ENCODE measurements at places on chromosomes 5 and 9.

DNA sequence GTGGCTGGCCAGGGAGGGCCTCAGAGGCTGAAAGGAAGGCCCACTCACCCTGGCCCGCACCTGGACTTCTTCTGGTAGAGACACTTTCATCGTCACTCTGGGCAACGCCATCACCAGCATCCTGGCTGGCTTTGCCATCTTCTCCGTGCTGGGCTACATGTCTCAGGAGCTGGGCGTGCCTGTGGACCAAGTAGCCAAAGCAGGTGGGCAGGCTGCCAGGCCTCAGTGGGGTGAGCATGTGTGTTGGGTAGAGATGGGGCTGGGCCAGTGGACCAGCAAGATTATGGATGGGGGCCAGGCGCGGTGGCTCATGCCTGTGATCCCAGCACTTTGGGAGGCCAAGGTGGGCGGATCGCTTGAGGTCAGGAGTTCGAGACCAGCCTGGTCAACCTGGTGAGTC, 12.6 kb downstream of the SLC6A7 start:
- no peak for DNase-seq

- DNase-seq = no peak
Observed at GRCh38 chr5:1226839-1227581, 1.8 kb downstream of the SLC6A18 start.

DNA sequence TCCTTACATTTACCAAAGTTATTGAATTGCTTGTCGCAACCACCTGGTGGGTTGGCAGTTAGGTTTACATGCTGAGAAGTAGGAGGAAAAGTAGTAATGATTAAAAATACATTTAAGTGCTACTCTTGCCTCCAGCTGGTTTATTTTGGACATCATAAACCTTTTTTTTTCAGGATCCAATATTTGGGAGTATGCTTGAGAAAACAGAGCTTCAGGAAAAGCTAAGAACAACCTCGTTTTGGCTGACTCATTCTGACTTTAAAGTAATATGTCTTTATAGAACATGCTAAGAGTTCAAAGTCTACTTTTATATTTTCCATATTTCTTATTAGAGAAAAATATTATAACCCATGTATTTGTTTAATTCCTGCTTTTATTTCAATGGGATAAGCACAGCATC, 41.7 kb upstream of the BNC2 start:
- DNase-seq = no peak

GRCh38 chr5:90050103-90050502, 359.5 kb downstream of the CETN3 start:
- no peak for DNase-seq

DNA sequence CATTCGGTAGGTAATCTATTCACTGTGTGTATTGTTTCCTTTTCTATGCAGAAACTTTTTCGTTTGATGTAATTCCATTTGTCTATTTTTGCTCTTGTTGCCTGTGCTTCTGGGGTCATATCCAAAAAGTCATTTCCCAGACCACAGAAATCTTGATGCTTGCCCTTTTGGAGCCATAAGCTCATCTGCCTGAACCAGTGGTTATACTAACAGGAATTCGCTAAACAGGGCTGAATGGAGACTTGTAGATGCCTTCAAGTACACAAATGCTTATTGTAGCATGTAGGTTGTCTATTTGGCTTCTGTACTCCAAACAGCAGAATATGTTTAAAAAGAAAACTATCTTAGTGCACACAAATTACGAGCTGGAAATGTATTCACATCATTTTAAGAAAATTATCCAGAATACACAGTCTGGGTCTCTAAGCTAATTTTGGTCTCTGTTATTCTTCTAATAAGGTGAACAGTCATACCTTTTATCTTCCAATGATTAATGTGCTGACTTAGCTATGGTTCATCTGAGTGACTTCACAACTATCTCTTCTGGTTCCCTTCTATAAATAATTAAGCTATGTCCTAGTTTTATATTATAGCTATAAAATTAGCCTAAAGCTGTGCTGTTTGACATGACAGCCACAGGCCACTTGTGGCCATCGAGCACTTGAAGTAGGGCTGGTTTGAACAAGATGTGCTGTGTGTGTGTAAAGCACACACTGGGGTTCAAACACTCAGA, 87.6 kb downstream of the DAPK1 start:
- no peak for DNase-seq

GRCh38 chr9:130390390-130390789, 54.4 kb upstream of the ASS1 start:
- no peak for DNase-seq

GRCh38 chr5:83220331-83220730, 143.0 kb downstream of the XRCC4 start:
- DNase-seq = no peak

- DNase-seq = no peak
Observed at GRCh38 chr5:132819468-132819867, 6.4 kb downstream of the SOWAHA start.

DNA sequence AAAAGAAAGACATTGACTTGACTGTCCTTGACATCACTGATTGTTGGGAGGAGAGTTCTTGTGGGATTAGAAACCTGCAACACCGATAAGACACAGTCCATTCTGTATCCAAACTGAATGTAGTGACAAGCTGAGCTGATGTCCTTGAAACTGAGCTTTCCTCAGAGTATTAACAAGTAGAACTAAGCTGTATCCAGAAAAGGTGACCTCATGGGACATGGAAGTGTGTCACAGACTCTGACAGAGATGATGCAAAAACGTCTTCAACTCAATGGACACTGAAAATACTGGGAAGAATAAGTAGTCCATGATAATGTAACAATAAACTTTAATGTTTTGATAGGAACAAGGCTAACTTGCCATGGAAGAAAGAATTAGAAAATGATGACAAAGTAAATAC, 690.1 kb downstream of the CDH18 start:
- DNase-seq = no peak

GRCh38 chr5:58115811-58116210, 344.1 kb downstream of the PLK2 start:
- no peak for DNase-seq

DNA sequence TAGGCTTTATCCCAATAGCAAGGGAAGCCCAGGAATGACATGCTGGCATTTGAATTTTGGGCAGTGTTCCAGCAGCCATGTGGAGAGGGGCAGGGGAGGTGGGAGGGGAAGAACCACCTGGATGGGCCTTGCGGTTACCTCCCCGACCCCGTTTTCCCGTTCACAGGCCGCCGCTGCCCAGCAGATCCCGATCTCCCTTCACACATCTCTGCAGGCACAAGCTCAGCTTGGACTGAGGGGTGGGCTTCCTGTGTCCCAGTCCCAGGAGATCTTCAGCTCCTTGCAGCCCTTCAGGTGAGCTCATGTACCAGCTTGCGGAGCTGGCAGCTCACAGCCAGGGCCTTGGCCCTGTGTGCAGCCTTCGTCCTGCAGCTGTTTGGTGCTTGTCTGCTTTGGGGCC, 15.7 kb upstream of the POMT1 start:
- DNase-seq = no peak

Data from naive thymus-derived CD4-positive, alpha-beta T cell (primary cell).